HCEC 1CT (cell line): ENCODE measurements at places on chromosomes 11 and 22.
A peak's percentile ranks its signal among the peaks of the same experiment; 100 is the strongest.

GRCh38 chr11:113363996-113364641 is 23.5 kb upstream of the ANKK1 start:
- DNase-seq = no peak

GRCh38 chr11:114027391-114027790 is 32.1 kb upstream of the ZBTB16 start:
- DNase-seq = no peak

DNA sequence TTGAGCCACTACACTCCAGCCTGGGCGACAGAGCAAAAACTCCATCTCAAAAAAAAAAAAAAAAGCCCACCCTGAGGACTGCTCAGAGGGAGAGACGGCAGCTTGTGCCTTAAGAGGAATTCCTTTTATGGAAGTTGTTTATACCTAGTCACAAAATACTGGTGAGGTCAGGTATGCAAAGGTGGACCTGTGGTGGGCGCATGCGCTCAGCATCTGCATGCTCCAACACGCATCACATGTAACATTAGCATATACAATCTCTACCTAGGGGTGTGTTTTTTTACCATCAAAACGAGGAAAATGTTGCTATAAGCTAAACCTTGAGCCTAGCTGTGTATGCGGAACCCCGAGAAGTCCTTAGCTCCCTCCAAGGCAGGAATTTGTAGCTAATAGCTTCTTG is 6.8 kb upstream of the SART1 start:
- no peak for DNase-seq

GRCh38 chr11:13288375-13289029 is 10.9 kb downstream of the BMAL1 start:
- DNase-seq = peak; percentile 63

DNA sequence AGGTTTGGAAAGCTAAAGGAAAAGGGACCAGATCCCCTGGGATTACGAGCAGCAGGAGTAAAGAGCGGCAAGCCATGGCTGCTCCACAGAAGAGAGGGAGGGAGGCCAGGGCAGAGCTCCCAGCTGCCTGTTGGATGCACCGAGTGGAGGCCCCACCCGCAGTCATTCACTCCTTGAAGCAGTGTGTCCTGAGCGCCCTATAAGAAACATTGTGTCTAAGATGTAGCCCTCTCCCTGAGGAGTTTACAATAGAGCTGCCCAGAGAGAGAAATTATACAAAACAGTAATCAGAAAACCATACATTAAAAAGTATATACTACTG is 54.7 kb upstream of the CSNK2A3 start:
- DNase-seq = no peak

DNA sequence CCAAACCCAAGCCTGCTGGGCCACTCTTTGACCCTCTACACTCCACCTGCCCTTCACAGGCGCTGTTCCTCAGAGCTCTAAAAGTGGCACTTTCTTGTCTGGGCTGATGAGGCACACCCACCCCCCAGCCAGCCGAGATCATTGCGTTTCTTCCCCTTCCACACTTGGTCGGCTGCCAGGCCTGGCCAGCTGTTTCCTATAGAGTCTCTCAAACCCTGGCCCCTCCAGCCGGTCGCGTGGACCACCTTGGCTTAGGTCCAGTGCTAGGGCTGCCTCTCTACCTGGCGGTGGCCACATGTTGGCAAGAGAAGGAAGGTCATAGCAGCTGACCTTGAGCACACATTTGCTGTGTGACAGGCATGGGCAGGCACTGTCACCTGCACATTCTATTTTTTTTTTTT is 60.6 kb downstream of the PPP6R2 start:
- DNase-seq = no peak

DNA sequence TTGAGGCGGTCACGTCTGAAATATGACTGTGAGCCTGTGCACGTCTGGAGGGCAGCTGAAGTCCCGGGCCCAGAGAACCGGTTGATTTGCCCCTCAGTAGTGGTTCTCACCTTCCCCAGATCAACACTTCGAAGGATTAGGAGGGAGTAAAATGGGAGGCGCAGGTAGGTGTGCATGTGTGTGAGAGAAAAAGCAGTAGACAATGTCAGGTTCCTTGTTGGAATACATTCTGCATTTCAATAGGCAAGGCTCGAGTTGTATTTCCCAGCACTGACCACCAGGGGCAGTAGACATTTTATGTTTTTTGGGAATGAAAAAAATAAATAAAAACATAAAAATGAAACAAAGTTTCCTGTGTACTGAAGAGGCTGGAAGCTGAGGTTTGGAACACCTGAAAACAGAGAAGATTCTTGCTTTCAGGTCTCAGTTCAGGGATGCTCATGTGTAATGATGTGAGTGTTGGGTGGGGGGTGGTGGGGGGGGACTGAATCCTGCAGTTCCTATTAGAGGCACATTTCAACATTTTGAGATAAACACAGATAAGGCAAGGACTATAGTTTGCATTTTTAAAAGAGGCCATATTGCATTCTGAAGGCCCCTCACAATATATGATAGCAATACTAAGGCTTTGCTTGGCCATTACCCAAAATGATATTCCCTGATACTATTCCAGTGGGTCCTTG is 333.9 kb downstream of the CADM1 start:
- DNase-seq = no peak

DNA sequence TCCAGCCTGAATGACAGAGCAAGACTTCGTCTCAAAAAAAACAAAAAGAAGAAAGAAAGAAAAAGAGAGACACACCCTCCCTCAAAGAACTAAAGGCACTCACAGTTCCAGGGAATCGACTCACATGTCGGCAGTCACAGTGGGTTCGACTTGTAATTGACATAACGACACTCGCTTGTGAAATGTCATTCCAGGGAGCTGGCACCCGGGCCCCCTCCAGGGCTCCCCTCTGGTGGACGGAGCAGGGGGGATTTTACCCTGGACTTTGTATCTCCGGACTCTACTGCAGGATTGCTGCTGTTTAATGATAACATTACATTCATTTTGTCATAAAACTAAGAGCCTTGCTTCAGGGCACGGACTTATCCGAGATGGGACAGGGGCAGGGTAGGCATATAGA is 18.2 kb downstream of the NFAM1 start:
- DNase-seq = no peak

GRCh38 chr22:44870021-44870420 is 117.6 kb downstream of the ARHGAP8 start:
- DNase-seq = no peak

DNA sequence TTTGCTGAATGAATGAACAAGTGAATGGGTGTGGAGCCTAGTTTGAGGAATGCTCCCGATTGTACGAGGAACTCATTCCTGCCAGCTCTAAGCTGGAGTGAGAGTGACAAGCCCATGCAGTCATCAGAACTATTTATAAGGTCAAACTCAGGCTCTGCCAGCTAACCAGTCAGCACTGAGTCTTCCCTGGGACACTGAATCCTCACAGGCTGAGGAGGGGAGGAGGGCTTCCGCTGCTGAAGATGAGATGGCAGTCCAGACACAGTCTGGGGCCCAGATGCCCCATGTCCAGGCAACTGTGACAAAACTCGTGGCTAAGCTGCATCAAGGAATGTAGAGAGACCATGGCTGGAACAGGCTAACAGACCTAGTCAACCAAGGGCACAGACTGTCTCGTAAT is 4.0 kb downstream of the LRP4 start:
- peak; percentile 48 for DNase-seq

- peak; percentile 93 for DNase-seq
Measured at GRCh38 chr11:128481135-128481534, 106.2 kb downstream of the ETS1 start.

DNA sequence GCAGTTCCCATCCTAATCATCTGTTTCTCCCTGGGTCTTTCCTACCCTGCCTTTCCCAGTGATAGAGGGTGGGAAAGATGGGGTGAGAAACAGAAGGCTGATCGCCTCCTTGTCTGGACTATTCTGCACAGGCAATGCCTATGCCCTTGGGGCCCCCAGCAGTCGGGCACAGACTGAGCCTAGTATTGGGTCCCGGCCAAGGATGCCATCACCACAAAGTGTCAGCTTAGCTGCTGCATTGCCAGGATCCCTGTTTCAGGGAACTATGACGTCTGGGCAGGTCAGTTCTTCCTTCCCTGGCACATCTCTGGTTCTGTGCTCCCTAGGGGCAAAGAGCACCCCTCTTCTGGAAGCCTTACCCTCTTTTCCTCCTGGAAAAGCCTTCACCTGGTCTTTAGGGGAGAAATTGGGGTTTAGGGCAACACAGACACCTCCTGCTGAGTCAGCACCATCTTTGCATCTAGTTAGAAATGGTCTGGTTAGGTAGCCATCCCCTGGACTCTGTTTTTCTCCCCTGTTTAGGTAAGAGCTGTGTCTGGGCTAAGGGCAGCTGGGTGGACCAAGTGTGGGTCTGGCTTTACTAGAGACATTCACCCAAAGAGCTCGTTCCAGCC is 2.1 kb downstream of the ADAMTS8 start:
- DNase-seq = no peak

GRCh38 chr11:8372641-8373381 is 109.1 kb upstream of the LMO1 start:
- DNase-seq = no peak

- no peak for DNase-seq
Measured at GRCh38 chr11:11430431-11430830, 77.4 kb upstream of the CSNK2A3 start.

DNA sequence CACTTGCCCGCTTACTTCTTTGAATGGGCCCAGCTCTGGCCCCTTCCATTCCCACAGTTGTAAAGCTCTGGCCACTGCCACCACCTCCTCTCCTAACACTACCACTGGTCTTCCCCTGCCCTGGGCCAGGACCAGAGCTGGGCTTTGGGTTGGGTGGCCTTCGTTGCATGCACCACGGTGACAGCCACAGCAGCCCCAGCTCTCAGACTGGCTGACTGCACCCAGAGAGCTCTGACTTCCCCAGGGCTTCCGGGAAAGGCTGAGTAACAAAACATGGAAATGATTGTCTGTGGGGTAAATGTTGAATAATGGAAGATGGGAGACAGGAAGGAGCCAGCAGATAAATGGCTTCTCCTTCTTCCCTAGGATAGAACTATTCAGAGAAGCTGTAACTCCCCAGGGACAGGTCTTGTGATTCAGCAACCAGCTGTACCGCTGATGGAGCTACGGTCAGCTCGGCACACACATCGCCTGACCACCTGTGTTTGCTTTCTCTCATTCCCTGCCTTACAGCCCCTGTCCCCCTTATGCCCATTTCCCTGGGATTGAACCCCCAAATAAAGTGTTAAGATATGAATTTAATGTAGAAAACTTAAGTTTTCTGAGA is 27.6 kb downstream of the SCN4B start:
- no peak for DNase-seq

- peak; percentile 66 for DNase-seq
Measured at GRCh38 chr11:65305501-65306268, 9.0 kb upstream of the CDC42EP2 start.

GRCh38 chr11:8164746-8165145 is 4.1 kb downstream of the RIC3 start:
- no peak for DNase-seq

DNA sequence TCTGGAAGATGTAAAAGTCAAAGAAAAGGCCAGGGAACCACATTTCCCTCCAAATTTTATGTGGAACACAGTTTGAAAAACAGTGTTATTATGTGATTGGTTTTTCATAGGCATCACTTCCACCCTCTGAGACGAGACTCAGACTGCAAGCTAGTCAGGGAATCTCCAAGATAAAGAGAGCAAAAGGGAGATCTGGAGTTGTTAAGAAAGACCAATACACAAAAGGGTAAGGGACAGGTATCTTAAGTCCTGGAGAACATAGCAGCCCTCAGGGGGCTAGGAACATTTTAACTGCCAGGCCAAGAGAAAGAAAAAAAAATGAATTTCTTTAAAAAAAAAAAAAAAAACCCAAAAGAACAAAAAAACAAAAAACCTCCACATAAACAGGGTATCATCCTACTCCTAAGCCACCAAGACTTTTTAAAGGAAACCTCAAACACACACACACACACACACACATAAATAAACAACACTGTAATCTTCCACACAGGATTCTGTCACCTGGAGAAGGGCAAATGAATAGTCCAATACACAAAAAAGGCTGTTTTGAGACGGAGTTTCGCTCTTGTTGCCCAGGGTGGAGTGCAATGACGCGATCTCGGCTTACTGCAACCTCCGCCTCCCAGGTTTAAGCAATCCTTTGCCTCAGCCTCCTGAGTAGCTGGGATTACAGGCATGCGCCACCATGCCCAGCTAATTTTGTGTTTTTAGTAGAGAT is 44.5 kb downstream of the CELF1 start:
- no peak for DNase-seq

GRCh38 chr22:29207562-29208501 is 2.1 kb downstream of the EMID1 start:
- no peak for DNase-seq

- DNase-seq = no peak
Measured at GRCh38 chr22:36901411-36902142, 11.9 kb upstream of the CSF2RB start.

- DNase-seq = no peak
Measured at GRCh38 chr11:2367266-2368160, 9.6 kb upstream of the CD81 start.

DNA sequence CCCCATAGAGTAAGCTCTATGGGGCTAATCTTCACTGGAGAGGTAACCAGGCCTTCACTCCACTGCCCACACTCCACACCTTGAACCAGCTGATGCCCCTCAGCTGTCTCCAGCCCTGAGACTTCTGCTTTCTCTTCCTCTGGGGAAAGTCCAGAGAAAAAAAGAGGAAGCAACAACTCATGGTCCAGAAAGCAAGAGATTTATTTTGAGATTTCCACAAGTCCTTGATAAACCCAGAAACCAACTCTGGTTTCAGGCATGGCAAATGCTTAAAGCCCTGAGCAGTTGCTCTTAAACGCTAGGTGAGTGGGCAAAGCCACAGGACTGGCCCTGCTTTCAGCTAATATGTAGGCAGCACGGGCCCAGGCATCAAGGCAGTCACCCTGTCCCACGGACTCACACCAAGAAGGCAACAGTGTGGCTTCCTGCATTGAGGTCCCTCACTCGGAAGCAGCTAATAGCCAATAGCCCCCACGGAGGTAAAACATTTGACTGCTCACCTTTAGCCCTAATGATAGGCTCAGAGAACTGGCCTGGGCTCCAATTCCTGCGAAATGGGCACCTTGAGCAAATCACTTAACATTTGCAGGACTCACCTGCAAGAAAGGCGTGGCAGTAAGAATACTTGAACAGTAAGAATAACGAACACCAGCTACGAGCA is 4.3 kb downstream of the CYB561A3 start:
- DNase-seq = no peak

DNA sequence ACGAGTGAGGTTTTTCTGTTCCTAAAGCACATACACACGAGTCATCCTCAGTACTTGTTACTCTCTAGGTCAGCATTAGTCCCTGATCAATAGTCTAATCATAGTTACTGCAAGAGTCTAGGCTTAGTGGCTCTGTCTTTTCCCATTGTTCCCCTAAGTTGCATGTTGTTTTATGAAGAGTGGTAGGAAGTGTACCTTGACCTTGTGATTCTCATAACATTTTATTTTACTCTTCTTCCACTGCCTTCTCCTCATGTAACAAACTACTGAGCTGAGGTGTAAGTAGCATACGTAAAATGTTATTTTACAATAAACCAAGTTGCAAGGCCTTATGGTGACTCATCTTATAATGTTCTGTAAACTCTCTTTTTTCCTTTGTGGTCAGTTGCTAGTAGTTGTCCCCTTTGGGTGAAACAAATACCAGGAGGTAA is 15.0 kb downstream of the METTL15 start:
- DNase-seq = peak; percentile 75

GRCh38 chr11:10051868-10052586 is 242.0 kb downstream of the SBF2 start:
- no peak for DNase-seq
